Umbilical cord (tissue), 2 donors: ENCODE measurements at places on chromosomes 11 and 22.

DNA sequence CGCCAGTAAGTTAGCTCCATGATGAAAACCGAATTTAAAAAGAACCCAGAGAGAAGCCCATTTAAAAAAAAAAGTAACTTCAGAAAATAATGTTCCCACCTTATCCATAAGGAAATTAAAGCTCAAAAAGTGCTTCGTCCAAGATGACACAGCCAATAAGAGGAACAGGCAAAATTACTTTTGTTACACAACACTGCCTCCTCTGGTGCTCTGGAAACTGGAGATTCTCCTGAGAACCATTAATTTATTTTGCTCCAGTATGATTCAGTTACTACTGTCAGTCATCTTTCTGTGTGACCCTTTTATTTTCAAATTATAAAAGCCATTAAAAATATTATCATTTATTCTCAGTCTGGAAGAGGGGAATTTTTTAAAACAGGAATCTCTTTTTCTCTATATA lies 2.0 kb downstream of the IFT27 start:
- peak; percentile 36 for DNase-seq

GRCh38 chr11:127110542-127110941 lies 110.0 kb upstream of the KIRREL3 start:
- DNase-seq = peak; percentile 40

GRCh38 chr22:47249370-47249928 lies 487.0 kb downstream of the TBC1D22A start:
- DNase-seq = no peak

- DNase-seq = no peak
Measured at GRCh38 chr11:92131289-92131865, 93.2 kb upstream of the FAT3 start.

GRCh38 chr11:65448418-65449105 lies 26.0 kb downstream of the NEAT1 start:
- DNase-seq = no peak

- no peak for DNase-seq
Measured at GRCh38 chr22:48391171-48391711, 1436.4 kb downstream of the BRD1 start.

DNA sequence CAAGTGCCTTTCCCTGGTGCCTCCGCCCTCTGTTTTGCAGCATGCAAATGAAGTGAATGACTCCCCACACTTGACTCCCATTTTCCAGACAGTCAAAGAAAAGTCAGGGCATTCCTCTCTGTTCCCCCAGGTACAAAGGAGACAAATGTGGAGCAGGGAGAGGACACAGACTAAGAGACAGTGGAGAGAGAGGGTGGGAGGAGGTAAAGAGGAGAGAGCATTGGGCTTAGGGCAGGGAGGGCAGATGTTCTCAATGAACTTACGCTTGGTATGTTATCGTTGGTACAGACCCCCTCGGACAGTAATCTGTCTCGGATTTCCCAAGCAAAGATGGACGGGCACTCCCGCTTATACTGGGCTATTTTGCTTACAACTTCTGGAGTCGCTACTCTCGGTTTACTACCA lies 9.8 kb downstream of the PAX6 start:
- DNase-seq = no peak
